NCI-H1417 (cell line): ENCODE measurements at places on chromosomes 5 and 9.

DNA sequence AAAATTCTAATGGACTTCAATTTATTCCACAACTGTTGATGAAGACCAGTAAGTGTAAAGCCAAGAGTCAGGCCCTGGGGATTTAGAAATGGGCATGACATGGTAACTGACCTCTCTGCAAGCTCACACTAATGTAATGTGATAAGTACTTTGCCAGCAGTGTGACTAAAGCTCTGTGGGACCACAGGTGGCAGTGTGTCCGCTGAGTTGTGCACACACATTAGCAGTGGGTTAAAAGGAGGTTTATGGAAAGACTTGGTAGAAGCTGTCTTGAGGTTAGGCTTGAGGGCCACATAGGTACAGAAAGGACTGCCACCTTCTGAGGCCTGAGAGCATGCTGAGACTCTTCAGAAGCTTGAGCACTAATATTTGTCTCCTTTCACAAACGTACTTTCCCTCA is 67.6 kb downstream of the UBAP1 start:
- no peak for DNase-seq

DNA sequence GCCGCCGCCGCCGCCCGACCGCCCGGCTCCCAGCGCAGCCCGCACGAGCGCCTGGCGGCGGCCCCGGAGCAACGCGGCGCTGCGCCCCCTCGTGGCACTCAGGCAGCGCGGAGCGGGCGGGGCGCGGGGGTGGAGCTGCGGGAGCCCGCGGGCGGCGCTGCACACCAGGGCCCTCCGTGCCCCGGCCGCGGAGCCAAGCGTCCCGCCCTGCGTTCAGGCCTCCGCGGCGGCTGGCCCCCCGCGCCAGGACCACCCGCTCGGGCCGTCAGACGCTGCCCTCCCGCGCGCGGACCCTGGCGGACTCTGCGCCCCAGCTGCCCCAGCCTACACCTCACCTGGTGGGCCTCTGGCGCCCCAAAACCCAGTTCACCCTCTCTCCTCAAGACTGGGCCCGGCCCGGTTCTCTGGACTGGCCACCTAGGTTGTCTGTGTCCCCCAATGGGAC is at the start of gene RASGEF1C:
RASGEF1C (minus strand) TSS at position 75 of the 445 bp plus-strand sequence. CDS start 71,159 bp downstream, outside the sequence.
- peak; percentile 43 for DNase-seq

GRCh38 chr9:134329576-134329855 is 3.3 kb downstream of the RXRA start:
- no peak for DNase-seq

GRCh38 chr9:36306471-36307306 is 48.4 kb upstream of the GNE start:
- no peak for DNase-seq

GRCh38 chr5:43967165-43967564 is 364.2 kb downstream of the NNT start:
- no peak for DNase-seq

DNA sequence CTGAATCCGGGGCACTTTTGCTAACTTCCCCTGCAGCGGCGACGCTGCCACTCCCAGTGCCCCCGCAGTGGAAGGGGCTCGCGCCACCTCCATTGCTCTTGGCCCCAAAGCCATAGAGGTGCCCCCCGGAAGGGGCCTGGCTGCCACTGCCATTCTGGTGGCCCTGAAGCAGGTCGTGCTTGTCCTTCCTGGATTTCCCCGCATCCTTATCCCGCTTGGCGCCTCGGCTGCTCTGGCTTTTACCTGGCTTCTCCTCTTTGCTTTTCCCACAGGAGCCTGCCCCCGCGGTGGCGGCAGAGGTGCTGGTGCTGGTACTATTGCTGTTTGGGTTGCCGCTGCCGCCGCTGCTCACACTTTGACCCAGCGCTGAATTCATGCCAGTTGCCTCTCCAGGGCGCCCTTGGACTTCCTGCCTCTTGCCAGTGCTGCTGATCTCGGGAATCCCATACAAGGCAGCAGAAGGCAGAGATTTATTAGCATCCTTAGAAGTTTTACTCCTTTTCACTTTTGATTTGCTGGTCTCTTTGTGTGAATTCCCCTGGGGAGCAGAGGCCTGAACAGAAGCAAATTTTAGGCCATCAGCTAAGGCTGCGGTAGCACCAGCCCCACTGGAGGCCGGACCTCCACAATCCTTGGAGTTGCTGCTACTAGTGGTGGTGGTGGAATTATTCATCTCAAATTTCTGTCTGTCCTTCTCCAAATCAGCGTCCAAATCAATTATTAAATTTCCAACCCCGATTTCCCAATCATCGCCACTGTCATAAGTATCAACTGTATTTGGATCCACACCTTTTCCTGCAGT is 2.1 kb downstream of the ZNF608 start:
- peak; percentile 37 for DNase-seq

DNA sequence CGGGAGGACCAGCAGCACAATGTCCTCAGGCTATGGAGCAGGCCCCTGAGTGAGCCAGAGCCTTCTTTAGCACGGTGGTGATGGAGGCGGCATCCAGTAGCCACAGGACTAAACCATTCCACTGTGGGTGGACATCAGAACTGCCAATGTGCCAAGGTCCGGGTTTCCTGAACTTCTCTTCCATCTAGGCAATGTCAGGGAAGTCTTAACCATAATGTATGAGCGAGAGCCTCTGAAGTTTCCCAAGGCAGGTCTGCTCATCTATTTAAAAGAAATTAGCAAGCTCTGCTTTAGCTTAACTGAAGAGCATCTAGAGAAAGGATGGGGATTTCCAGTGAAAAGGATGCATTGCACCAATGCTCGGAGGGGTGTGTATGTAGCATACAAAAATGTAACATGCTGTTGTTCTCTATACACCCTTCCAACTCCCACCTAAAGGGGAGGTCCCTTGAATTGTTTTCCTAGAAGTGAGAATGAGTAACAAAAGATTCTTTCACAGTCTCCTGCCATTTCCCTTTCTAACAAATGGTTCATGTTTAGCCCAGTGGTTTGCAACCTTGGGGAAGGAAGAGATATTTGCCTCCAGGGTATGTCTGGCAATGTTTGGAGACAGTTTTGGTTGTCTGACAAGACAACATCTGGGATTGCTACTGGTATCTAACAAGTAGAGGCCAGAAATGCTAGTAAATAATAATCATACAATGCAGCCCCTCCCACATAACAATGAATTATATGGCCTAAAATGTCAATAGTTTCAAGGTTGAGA is 6.1 kb upstream of the RXFP3 start:
- DNase-seq, result no peak

DNA sequence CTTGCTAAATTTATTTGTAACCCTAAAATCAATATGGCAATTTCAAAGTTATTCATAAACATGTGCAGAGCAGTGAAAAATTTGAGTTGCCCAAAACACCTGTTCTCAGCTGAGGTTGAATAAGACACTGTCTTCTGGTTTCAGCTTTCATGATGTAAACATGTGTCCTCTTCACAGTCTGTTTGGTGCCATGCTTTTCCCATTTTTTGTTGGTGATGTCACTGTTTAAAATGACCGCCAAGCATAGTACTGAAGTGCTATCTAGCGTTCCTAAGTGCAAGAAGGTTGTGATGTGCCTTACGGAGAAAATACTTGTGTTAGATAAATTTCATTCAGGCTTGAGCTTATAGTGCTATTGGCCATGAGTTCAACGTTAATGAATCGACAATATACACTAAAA is 580.8 kb downstream of the ACTL7B start:
- DNase-seq, result no peak

DNA sequence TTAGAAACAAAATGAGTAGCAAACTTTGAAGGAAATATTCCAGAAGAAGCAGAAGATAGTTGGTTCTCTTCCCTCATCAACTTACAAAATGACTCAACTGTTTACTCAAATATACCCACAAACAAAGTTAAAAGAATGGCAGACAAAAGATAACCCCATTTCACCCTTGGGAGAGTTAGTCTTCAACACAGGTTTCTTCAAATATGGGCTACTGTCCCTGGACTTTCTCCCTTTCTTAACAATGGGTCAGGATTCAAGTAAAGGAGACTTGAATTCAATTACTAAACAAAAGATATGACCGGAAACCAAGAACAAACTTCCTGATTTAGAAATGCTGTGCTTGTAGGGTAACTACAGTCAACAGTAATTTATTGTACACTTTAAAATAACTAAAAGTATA is 14.2 kb downstream of the RFX3 start:
- no peak for DNase-seq

DNA sequence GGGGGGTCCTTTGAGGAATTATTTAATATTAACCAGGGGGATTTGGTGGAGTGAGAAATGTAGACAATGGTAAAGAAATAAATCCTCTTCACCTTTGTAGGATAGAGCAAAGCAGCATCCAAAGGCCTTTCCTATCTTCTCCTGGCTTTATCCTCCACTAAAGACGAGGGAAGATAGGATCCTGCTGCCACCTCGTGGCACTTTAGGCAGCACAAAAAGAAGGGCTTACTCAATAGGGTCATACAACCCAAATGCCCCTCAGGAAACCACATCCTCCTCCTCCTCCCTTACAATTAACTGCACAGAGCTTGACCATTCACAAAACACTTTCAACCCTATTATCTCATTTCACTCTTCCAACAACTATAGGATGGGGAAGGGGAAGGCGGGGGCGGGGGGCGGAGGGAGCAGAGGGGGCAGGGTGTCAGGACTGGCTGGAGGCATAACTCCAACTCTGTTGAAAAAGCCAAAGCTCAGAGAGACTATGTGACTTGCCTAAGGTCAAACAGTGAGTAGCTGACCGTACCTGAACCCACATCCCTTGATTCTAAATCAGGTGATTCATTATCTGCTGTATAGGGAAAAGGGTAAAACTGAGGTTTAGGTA is 45.4 kb upstream of the MYOT start:
- no peak for DNase-seq

DNA sequence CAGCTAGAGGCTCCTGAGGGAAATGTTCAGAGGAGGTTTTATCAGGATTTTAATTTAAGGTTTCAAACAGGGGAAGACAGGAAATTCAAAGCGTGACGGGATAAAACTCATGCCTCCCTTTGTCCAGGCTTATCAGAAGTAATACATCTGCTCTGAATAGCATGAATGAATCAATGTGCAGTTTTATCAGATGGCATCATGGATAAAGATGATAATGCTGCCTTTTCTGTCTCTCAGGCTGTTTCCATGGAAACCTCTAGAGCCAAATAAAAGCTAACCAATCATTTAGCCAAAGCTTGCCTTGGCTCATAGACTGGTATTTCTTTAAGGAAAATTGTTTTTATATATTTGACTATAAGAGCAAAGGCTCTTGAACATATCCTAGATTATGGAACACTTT is 16.4 kb downstream of the MFAP3 start:
- DNase-seq, result no peak

- DNase-seq, result peak; percentile 52
These were observed 48.7 kb upstream of the C5orf58 start for GRCh38 chr5:170183816-170184687.

GRCh38 chr9:70510157-70510770 is 95.8 kb upstream of the KLF9 start:
- peak; percentile 29 for DNase-seq

- no peak for DNase-seq
These were observed 64.8 kb downstream of the PAX5 start for GRCh38 chr9:36969216-36969771.

GRCh38 chr9:117777823-117778222 is 73.6 kb downstream of the TLR4 start:
- no peak for DNase-seq

- DNase-seq, result no peak
These were observed 416.9 kb downstream of the PSAT1 start for GRCh38 chr9:78713614-78714405.

GRCh38 chr9:36765077-36765390 is 192.3 kb downstream of the MELK start:
- DNase-seq, result no peak

DNA sequence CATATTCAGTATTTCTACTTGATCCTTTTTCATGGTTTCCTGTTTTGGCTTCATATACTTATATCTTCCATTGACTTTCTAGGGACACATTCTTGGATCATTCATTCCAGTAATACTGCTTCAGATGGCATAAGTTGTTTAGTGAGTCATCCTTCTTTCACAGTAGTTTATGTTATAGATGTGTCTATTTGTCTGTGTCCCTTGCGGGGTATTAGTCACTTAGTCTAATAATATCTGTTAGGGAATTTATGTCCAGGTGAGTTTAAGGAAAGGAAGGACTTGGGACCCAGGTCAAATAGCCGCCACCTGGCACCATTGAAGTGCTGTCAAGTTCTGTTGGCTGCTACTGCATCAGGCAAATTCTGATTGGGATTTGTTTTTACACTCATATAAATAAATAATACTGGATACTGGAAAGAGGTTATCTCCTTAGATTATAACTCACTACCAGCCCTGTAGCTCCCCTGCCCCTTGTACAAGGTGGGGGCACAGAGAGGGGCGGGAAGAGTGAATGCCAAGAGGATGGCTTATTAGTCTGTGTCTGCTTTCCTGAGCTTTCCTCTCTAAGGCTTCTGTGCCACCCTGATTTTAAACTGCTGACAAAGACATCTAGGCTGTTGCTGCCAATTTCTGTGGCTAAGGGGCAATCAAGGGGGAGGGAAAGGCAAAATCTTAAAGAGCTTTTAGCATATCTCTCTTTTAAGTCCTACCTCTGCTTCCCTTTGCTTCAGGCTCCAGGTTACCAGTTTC is 64.9 kb downstream of the CDC42SE2 start:
- DNase-seq, result no peak

- DNase-seq, result no peak
These were observed 52.4 kb upstream of the SYNPO start for GRCh38 chr5:150587856-150588595.

DNA sequence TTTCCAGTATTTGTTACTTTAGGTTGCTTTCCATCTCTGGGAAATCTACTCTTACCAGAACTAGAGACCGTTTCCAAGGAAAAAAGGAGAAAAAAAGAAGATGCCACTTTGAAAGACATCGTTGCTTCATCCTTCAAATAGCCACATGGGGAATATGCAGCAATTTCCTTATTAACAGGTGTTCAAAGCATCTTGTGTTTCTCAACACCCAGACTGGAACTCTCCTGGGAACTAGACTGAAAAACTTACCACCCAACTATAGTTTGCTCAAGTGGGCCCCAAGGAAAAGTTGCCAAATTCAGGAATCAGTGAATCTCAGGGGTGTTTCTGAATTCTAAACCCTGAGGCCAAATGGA is 80.0 kb upstream of the JAK2 start:
- DNase-seq, result no peak
